ENCODE measurements at places on chromosomes 7 and 10. TPM values are rescaled to one million over a fixed set of nuclear protein-coding genes. Genes with fewer than 3 reads are reported as not detected.

Gene ZNF425
- 1.7 TPM for total RNA-seq

GRCh38 chr7:70189776-70190175, 591.5 kb downstream of the AUTS2 start:
- no peaks in the 10 kb centered on the region for H3K36me3 ChIP-seq
- no peak overlapping the region for H3K4me3 ChIP-seq
- DNase-seq = no peak
- no peaks in the 10 kb centered on the region for H3K4me1 ChIP-seq
- no peak overlapping the region for H3K27ac ChIP-seq

GRCh38 chr7:2497500-2498336, 21.5 kb upstream of the GRIFIN start:
- H3K4me1 ChIP-seq = no peaks in the 10 kb centered on the region
- H3K27me3 ChIP-seq = no peaks in the 10 kb centered on the region
- H3K36me3 ChIP-seq = no peaks in the 10 kb centered on the region
- no peak overlapping the region for H3K4me3 ChIP-seq

DNA sequence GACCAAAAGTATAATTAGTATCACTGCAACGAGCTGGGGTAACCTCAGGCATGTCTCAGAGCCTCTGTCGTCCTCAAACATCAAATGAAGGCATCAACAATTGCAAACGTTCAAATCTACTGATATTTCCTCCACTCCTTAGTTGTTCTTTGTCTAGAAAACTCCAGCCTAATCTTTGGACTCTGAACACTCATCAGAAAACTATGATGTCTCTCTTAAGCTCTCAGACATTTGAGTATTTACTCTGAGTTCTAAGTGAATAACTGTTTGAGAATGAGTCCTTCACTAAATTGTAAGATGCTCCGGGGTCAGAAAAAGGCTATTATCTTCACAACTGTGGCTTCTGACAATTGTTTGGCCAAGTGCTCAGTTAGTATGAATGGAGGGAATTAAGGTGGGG, 536.4 kb downstream of the NRG3 start:
- no peak for DNase-seq
- no peaks in the 10 kb centered on the region for H3K27me3 ChIP-seq
- H3K36me3 ChIP-seq = no peaks in the 10 kb centered on the region
- H3K4me1 ChIP-seq = no peaks in the 10 kb centered on the region
- no peak overlapping the region for H3K4me3 ChIP-seq
- no peak overlapping the region for H3K27ac ChIP-seq

DNA sequence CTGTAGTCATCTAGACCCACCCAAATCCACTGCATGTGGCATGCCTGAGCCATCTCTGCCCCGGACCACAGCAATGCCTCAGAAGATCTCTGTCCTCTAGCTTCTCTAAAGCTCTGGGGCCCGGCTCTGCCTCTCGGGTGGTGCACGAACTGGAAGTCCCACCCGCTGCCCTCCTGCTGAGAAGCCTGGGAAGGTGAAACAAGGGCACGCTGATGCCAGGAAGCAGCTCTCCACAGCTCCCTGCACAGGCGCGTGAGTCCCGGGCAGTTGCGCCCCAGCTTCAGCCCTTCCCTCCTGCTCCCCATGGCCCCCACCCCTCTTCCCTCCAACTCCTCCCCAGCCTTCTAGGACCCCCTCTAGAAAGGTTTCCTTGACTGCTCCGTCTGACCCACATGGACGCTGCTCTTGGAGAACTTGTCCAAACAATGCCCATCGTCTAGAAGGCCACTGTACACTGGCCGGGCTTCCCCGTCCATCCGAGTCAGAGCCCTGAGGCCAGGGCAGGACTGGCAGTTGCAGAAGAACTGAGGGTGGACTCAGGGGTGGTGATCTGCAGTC, 12.8 kb downstream of the KCNH2 start:
- no peaks in the 10 kb centered on the region for H3K4me1 ChIP-seq
- DNase-seq = no peak
- H3K27ac ChIP-seq = no peak overlapping the region
- H3K36me3 ChIP-seq = no peaks in the 10 kb centered on the region

Gene GIMAP6
- 7.0 TPM for total RNA-seq

Gene DPY19L1
- 6.8 TPM for total RNA-seq

Gene GPR158
- 0.27 TPM for total RNA-seq

Gene PKD1L1
- 0.47 TPM for total RNA-seq

Gene STAM
- 28.1 TPM for total RNA-seq

DNA sequence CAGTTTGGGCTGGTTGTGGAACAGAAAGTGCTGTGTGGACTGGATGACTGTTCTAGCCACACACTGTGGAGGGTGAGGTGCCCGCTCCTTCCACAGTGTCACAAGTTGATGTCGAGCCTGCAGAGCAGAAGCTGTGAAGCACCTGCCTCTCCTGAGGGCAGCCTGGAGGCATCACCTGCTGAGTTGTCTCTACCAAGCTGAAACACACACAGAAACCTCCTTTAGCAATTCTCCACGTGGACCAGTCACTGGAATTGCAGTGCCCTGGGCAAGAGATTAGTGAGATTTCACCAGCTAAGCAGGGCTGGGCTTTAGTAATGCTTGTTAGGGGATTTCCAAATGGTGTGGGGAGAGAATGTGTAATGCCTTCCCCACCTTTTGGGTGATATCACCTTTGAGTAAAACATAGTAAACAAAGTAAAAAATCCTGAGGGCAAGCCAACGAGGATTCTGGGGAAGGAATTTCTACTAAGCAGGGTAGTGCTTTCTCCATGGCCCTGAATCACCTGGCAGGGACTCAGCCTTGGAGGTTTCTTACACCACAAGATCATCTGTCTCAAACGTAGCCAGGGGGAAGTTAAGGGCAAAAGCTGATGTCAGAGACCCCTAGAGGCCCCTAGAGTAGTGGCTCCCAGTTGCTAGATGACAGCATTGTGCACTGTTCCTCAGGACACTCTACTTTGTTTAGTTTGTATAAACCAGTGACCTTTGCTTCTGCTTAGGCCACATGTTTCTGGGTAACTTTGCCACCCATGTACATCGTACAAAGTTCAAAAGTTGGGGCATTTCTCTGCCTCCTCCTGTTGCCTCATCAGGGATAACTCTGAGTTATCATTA, 233.1 kb upstream of the IGFBP3 start:
- H3K4me1 ChIP-seq = no peaks in the 10 kb centered on the region
- DNase-seq = peak; percentile 57
- no peaks in the 10 kb centered on the region for H3K36me3 ChIP-seq

Gene ZNF804B
- not detected for total RNA-seq

Gene PTER
- total RNA-seq = 14.1 TPM

GRCh38 chr7:28102797-28103196, 77.8 kb downstream of the JAZF1 start:
- H3K4me1 ChIP-seq = no peaks in the 10 kb centered on the region
- H3K27me3 ChIP-seq = no peaks in the 10 kb centered on the region
- H3K27ac ChIP-seq = no peak overlapping the region
- H3K4me3 ChIP-seq = no peak overlapping the region

- no peaks in the 10 kb centered on the region for H3K4me1 ChIP-seq
- DNase-seq = no peak
- H3K4me3 ChIP-seq = no peak overlapping the region
- peak overlapping the region; percentile 67 for H3K27ac ChIP-seq
- H3K36me3 ChIP-seq = no peaks in the 10 kb centered on the region
Observed at GRCh38 chr7:134856691-134857090, 77.3 kb downstream of the CALD1 start.

Gene UPK3BL2
- total RNA-seq = 12.6 TPM

Gene EPDR1
- 21.7 TPM for total RNA-seq

DNA sequence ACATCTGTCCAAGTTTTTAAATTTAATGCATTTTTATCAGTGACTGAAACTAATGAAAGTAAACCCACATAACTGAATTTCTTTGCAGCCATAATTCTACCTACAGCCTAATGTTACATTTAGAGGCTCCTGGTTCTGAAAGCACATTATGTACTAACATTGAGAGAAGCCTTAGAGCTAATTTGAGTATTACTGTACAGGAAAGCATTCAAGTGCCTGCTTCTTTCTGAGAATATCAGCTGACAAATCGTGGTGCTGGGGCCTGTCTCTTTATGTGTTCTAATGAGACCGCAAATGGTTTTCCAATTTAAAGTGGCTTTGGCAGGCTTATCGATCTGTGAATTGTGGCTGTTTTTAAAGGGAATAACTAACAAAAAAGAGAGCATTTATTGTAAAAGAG, 32.3 kb upstream of the DGKB start:
- no peaks in the 10 kb centered on the region for H3K27me3 ChIP-seq
- H3K27ac ChIP-seq = no peak overlapping the region
- no peaks in the 10 kb centered on the region for H3K4me1 ChIP-seq
- no peak for DNase-seq
- H3K36me3 ChIP-seq = no peaks in the 10 kb centered on the region

DNA sequence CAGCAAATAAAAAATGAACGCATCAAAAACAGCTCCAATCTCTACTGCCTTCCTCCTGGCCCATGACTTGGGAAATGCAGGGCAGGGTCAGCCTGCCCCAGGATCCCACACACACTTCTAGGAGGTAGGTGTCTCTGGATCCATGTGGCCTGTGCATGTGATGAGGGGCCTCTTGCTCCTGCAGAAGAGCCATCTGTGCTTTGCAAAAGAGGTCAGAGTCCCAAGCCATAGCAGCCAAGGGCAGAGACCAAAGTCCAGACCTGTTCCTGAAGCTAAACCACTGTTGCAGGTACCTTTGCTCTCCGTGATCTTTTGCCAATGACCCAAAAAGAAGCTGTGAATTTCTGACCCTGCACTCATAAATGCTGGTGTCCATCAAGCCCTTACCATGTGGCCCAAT, 57.1 kb downstream of the KCNMA1 start:
- H3K4me1 ChIP-seq = no peaks in the 10 kb centered on the region
- no peaks in the 10 kb centered on the region for H3K27me3 ChIP-seq
- H3K4me3 ChIP-seq = no peak overlapping the region
- DNase-seq = no peak
- no peak overlapping the region for H3K27ac ChIP-seq

GRCh38 chr7:140060243-140060630, 2.5 kb downstream of the PARP12 start:
- H3K4me1 ChIP-seq = peaks cover 4% of the 10 kb centered on the region
- no peaks in the 10 kb centered on the region for H3K36me3 ChIP-seq
- no peak overlapping the region for H3K27ac ChIP-seq
- no peaks in the 10 kb centered on the region for H3K27me3 ChIP-seq
- H3K4me3 ChIP-seq = no peak overlapping the region

Gene CALCR
- not detected for total RNA-seq

DNA sequence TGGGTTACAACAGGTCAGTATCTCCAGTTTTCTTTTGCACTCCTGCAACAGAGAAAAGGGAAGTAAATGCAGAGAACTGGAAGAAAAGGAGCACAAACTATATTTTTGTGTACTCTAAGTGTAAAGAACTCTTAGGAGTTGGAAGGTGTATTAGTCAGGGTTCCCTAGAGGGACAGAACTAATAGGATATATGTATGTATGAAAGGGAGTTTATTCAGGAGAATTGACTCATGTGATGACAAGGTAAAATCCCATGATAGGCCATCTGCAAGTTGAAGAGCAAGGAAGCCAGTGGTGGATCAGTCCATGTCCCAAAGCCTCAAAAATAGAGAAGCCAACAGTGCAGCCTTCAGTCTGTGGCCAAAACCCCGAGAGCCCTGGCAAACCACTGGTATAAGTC, 22.6 kb upstream of the RAB18 start:
- no peaks in the 10 kb centered on the region for H3K4me1 ChIP-seq
- no peaks in the 10 kb centered on the region for H3K36me3 ChIP-seq
- no peak for DNase-seq
- no peak overlapping the region for H3K27ac ChIP-seq

- no peak overlapping the region for H3K27ac ChIP-seq
- no peaks in the 10 kb centered on the region for H3K36me3 ChIP-seq
- H3K27me3 ChIP-seq = no peaks in the 10 kb centered on the region
- no peaks in the 10 kb centered on the region for H3K4me1 ChIP-seq
- no peak overlapping the region for H3K4me3 ChIP-seq
- DNase-seq = no peak
Observed at GRCh38 chr7:118696879-118697278, 472.4 kb downstream of the ANKRD7 start.

Gene LDB3
- total RNA-seq = 2.3 TPM

DNA sequence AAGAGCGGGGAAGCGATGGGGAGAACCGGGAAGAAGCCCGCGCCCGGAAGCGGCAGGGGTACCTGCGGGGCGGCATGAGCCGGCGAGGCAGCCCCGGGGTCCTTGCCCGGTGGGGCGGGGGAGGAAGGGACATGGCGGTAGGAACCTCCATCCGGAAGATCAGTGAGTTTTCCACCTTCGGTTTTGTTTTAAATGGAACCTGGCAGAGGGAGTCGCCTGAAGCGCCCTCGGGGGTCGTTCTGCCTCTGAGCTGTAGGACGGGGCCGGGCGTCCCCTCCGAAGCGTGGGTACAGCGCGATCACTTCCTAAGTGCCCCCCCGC, 471 bp downstream of the PFKP start:
- no peaks in the 10 kb centered on the region for H3K36me3 ChIP-seq
- peak overlapping the region; percentile 75 for H3K4me3 ChIP-seq
- H3K27ac ChIP-seq = peak overlapping the region; percentile 61
- no peaks in the 10 kb centered on the region for H3K27me3 ChIP-seq
- no peak for DNase-seq
- peaks cover 16% of the 10 kb centered on the region for H3K4me1 ChIP-seq

GRCh38 chr7:107615910-107616680, 36.0 kb downstream of the BCAP29 start:
- H3K27ac ChIP-seq = no peak overlapping the region
- no peaks in the 10 kb centered on the region for H3K4me1 ChIP-seq
- H3K36me3 ChIP-seq = peaks cover 22% of the 10 kb centered on the region
- no peaks in the 10 kb centered on the region for H3K27me3 ChIP-seq

DNA sequence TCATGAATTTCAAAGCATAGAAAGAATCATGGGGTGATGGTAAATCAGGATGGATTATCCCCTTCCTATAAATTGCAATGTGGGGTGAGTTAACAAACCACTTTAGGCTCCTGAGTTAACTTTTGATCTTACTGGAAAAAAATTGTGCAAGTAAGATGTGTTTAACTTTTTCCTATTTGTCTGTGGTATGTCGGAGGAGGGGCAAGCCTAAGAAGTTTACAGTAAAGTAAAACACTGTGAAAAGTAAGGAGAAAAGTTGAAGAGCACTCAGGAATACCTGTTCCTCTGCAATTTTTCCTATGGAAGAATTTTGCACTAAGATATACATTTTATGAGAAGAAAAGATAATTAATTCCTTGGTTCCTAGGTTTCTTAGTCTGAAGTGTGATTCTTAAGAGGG, 44.4 kb downstream of the IFIT5 start:
- no peaks in the 10 kb centered on the region for H3K36me3 ChIP-seq
- H3K4me1 ChIP-seq = no peaks in the 10 kb centered on the region
- no peak for DNase-seq
- H3K27ac ChIP-seq = no peak overlapping the region
- no peaks in the 10 kb centered on the region for H3K27me3 ChIP-seq
- no peak overlapping the region for H3K4me3 ChIP-seq

GRCh38 chr10:82943142-82943541, 1068.1 kb downstream of the NRG3 start:
- no peaks in the 10 kb centered on the region for H3K4me1 ChIP-seq
- no peaks in the 10 kb centered on the region for H3K36me3 ChIP-seq
- no peaks in the 10 kb centered on the region for H3K27me3 ChIP-seq
- H3K27ac ChIP-seq = no peak overlapping the region
- H3K4me3 ChIP-seq = no peak overlapping the region

- H3K27me3 ChIP-seq = no peaks in the 10 kb centered on the region
- H3K27ac ChIP-seq = no peak overlapping the region
- H3K4me1 ChIP-seq = no peaks in the 10 kb centered on the region
- no peak overlapping the region for H3K4me3 ChIP-seq
Observed at GRCh38 chr10:20977300-20977699, 80.2 kb upstream of the NEBL start.

GRCh38 chr10:15158972-15159371, 9.5 kb downstream of the NMT2 start:
- no peaks in the 10 kb centered on the region for H3K36me3 ChIP-seq
- H3K4me1 ChIP-seq = peaks cover 7% of the 10 kb centered on the region
- no peaks in the 10 kb centered on the region for H3K27me3 ChIP-seq
- DNase-seq = no peak

Gene SLC26A5
- 0.54 TPM for total RNA-seq

Gene CNOT4
- 25.3 TPM for total RNA-seq
